NCI-H1092 (cell line): ENCODE measurements at places on chromosomes 6 and 20.

DNA sequence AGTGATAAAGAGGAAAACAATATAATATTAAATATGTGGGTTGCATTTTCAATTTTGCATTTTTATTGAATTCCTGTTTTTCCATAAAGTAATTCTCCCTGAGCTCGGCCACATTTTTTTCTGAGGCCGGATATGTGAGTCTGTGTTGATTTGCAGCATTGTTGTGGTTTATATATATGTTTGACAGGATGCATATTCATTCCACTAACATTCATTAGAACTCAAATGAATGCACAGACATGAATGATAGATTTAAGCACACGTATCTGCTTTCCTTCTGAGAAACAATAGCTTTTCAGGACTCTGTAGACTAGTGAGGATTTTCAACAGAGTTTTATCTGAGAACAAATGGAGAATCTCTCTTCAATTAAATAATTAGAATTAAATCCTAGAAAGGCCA, 10.6 kb upstream of the EXOC2 start:
- DNase-seq = no peak

GRCh38 chr20:37438464-37439222, 82.4 kb upstream of the NNAT start:
- no peak for DNase-seq

DNA sequence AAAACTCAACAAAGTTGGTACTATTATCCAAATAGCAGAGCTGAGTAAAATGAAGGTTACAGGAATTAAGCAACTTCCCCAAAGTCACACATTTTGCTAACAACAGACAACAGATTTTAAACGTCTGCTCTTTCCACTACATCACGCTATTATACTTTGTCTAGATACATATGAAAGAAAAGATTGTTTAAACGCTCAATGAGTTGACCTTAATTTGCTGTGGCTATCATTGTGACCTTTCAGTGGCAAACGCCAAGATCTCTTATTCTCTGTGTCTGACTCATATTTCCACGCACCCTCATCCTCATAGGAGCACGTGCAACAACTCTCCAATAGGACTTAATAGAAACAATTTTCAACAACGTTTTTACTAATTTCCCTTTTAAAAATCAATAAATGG, 540.1 kb downstream of the MAFB start:
- DNase-seq = no peak

- DNase-seq = no peak
Observed at GRCh38 chr6:22098601-22099031, 198.2 kb downstream of the PRL start.

- DNase-seq = no peak
Observed at GRCh38 chr6:34667481-34668238, 28.9 kb downstream of the ILRUN start.

DNA sequence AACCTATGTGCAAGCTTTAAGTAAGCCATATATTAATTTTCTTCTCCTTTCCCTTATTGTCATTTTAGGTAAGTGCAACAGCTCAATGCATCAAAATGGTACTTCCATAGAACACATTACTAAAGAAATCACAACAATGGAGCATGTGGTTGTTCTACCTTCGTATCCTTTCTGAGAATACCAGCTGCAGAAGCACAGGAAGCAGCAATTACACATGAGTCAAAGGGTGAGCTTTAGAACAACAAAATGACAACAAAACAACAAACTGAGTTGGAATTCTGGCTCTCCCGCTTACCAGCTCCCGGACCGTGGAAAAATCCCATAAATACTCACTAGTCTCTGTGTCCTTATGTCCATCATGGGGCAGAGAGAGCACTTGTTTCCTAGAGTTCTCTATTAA, 108.9 kb downstream of the BCAS1 start:
- no peak for DNase-seq

GRCh38 chr6:12331474-12331873, 41.3 kb downstream of the EDN1 start:
- no peak for DNase-seq

GRCh38 chr20:16438100-16438499, 135.1 kb downstream of the KIF16B start:
- no peak for DNase-seq

GRCh38 chr6:124738482-124738881, 223.8 kb upstream of the RNF217 start:
- no peak for DNase-seq

DNA sequence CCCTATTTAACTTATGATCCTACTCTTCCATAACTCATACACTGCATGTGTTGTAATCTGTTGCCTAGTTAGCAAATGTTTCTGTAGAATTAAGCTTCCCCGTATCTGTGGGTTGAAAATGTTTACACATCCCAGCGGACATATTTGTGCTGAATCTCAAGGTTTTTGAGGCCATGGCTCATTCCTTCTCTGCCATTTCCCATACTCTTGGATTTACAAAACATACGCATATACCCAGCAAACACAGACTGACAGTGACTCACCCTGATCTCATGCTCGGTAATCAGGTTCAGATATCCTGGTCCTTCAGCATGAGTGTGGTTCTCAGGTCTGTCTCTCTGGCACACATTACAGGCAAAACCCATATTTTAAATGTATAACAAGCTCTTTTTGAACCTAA, 58.7 kb downstream of the AGPAT4 start:
- no peak for DNase-seq

- peak; percentile 37 for DNase-seq
Observed at GRCh38 chr6:118509009-118509617, 39.0 kb upstream of the PLN start.

- DNase-seq = no peak
Observed at GRCh38 chr20:38094373-38094891, 60.9 kb downstream of the RPRD1B start.

DNA sequence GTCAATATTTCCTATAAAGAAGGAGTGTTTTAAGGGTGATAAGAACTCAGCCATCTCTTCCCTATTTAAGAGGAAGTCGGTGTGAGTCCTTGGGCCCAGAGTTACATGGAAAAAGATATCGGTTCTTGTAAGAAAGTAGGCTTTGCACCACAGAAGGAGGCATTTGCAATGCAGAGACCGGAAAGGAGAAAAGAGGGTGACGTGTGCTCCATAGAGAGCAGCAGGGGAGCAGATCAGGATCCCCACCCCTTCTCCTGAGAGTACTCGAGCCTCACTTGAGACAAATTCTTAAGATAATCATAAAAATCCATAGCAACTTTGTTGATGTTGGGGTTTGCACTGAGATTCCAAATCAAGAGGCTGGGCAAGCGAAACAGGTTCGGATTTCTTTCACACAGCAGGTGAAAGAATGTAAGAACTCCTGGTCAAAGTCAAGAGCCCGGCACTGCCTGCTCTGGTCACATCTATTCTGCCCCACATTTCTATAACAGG, 27.8 kb downstream of the FOXA2 start:
- no peak for DNase-seq

DNA sequence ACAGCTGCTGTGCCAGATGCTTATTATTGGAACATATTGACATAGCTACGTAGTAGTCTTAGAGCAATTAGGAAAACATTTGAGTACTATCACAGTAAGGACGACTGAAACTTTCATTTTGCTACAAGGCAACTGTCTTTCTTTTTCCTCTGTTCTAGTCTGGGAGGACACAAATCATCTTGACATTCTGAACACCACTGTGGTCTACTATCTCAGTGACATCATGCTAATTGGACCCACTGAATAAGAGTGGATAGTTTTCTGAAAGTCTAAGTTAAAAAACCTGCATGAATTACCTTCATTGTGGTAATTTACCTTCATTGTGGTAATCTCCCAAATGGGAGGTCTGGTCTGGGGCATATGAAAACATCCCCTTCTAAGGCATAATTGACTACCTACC, 163.3 kb upstream of the MOCS1 start:
- DNase-seq = no peak

GRCh38 chr6:57222743-57223077, 603 bp upstream of the RAB23 start:
- no peak for DNase-seq

DNA sequence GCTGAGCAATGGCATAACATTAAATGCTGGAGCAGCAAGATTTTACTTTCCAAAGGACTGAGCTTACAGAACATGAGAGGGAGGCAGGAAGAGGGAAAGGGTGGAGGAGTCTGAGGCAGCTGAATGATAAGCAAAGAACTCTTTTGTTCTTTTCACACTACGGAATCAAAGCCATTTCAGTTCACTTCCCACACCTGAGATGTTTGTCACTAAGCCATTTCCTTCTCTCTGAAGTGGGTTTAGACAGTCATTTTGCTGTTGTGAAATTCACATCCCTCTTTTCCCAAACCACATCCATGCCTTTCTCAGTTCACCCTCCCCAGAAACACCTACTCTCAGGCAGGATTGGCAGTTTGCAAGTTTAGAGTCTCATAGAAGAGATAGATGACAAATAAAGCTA, 267.9 kb downstream of the ADGRG6 start:
- no peak for DNase-seq

DNA sequence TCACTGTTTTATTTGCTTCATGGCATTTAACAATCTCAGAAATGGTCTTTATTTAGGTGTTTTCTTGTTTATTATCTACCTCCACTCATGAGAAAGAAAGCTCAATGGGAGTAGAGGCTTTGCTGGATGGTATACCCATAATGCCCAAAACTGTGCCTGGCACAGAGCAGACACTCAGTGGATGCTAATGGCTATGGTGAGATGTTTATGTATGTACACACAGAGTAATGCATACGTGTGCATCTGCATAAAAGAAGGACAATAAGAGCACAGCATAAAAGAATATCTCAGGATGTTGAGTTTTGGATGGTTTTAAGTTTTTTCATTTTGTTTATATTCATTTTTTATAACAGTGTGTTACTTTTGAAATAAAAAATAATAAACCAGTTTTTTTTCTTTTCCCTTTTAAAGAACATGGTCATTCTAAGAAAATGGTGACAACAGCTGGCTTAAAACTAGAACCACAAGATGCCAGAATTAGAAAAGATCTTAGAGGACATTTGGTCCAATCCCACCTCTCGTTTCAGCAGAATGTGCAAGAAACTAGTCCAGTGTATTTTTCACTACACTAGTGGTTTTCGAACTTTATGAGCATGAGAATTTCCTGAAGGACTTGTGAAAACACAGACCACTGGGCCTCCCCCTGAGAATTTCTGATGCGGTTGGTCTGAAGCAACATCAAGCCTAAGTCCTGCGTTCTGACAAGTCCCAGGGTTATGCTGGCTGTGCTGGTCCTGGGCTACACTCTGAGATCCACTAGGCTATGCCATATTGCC, 131.9 kb downstream of the FYN start:
- DNase-seq = no peak

GRCh38 chr6:3635482-3635881, 116.0 kb downstream of the PXDC1 start:
- no peak for DNase-seq

DNA sequence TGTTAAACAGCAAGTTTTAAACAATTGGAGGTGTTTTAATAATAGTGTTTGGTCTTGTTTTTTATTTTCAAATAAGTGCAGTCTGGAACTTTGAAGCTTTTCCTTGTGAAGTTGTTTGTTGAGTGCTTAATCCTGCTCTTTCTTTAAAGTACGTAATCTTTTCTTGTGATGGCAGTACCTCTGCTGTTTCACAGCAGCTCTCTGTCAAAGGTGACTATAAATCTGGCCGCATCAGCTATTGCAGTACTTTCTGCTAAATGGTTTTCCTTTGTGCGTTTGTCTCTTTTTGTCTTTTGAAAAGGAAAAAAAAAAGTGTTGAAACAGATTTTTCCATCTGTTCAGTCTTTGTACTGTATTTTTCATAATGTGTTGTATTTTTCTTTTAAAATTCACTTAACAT, 12.7 kb downstream of the STXBP5 start:
- DNase-seq = no peak

- DNase-seq = no peak
Observed at GRCh38 chr20:37529214-37529967, 1.7 kb upstream of the BLCAP start.

DNA sequence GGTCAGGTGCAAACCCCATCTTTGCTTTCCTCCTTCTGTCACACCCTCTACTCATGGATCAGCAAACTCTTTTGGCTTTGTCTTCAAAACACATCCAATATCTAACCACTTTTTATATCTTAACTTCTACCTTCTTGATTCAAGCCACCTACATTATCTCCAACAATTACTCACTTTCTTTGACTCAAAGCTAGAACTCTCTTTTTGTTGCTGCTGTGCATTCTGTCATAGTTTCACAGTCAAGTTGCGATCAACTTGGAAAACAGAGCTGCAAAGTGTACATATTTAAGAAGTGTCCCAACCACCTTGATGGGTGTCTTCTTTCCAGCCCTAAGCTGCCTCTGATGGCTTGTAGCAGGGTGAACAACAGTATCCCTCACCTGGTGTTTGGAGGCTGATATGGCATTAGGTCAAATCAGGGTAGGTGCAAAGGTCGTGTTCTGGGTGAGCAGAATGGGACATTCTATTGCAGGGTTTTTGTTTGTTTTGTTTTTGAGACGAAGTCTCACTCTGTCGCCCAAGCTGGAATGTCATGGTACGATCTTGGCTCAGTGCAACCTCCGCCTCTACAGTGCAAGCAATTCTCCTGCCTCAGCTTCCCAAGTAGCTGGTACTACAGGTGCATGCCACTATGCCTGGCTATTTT, 43.4 kb upstream of the RALGAPA2 start:
- DNase-seq = no peak

GRCh38 chr6:52640170-52640569, 30.7 kb upstream of the TMEM14A start:
- peak; percentile 69 for DNase-seq

DNA sequence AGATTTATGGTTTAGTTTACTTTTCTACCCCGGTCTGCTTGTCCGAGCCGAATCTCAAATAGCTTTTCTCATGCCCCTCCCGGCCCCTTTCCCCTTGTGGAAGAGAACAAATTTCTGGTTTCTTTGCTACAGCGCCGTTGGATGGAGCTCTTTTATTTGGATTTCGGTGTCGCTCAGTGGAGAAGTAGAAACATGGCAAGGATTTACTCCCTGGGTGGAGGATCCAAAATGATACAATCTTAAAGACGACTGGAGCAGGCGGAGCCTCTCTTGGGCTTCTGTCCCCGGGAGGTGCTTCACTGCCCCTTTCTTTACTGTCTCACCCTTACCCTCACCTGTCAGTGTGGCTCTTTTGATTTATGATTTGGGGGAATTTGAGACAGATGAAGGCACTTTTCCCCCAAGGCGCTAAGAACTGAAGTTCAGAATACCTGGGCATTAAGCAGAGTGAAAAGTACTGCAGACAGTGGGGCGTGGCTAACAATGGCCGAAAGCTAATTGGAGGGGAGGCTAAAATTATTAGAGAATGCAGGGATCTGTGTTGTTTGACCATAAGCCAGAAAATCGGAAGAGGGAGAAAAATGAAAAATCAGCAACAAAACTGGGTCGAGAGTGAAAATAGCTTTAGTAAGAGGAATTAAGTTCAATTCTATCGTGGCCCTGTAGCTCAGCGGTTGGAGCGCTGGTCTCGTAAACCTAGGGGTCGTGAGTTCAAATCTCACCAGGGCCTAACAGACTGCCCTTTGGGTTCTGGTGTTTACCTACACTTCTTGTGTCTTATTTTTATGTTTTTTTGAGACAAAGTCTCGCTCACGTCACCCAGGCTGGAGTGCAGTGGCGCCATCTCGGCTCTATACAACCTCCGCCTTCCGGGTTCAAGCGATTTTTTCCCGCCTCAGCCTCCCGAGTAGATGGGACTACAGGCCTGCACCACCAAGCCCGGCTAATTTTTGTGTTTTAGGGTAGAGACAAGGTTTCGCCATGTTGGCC, 145.1 kb upstream of the ZNF184 start:
- no peak for DNase-seq

- DNase-seq = no peak
Observed at GRCh38 chr20:34530342-34530741, 14.1 kb downstream of the DYNLRB1 start.

GRCh38 chr6:78492351-78493017, 374.9 kb upstream of the IRAK1BP1 start:
- no peak for DNase-seq
